ENCODE measurements at places on chromosomes 3 and 15.

DNA sequence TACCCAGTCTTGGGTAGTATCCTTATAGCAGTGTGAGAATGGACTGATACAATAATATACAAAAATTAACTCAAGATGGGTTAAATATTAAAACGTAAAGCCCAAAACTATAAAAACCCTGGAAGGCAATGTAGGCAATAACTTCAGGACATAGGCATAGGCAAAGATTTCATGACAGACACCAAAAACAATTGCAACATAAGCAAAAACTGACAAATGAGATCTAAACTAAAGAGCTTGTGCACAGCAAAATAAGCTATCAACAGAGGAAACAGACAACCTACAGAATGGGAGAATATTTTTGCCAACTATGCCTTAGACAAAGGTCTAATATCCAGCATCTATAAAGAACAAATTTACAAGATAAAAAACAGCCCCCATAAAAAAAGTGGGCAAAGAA is 204.8 kb upstream of the CCDC54 start:
- no peak for DNase-seq

DNA sequence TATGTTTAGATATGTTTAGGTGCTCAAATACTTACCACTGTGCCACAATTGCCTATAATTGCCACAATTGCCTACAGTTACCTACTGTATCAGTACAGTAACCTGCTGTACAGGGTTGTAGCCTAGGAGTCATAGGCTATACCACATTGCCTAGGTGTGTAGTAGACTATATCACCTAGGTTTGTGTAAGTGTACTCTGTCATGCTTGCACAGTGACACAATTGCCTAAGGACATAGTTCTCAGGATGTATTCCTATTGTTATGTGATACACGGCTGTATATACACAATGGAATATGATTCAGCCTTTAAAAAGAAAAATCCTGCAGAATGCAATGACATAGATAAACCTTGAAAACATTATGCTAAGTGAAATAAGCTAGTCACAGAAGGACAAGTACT is 264.8 kb downstream of the RAP2B start:
- DNase-seq, result no peak

DNA sequence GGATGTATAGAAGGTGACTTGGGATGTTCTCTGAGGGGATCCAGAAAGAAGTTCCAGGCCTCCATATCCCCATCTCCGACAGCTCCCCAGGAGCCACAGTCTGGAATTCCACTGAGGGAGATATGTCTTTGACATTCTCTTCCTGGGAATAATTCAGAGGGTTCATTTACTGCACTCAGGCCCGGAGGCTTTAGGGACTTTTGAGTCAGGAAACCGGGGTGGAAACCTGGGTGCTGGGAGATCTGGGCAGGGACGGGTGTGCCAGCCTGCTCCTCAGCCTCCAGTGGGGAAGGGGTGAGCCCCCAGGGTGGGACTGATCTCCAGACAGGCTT is 147.7 kb downstream of the SMAD6 start:
- no peak for DNase-seq

DNA sequence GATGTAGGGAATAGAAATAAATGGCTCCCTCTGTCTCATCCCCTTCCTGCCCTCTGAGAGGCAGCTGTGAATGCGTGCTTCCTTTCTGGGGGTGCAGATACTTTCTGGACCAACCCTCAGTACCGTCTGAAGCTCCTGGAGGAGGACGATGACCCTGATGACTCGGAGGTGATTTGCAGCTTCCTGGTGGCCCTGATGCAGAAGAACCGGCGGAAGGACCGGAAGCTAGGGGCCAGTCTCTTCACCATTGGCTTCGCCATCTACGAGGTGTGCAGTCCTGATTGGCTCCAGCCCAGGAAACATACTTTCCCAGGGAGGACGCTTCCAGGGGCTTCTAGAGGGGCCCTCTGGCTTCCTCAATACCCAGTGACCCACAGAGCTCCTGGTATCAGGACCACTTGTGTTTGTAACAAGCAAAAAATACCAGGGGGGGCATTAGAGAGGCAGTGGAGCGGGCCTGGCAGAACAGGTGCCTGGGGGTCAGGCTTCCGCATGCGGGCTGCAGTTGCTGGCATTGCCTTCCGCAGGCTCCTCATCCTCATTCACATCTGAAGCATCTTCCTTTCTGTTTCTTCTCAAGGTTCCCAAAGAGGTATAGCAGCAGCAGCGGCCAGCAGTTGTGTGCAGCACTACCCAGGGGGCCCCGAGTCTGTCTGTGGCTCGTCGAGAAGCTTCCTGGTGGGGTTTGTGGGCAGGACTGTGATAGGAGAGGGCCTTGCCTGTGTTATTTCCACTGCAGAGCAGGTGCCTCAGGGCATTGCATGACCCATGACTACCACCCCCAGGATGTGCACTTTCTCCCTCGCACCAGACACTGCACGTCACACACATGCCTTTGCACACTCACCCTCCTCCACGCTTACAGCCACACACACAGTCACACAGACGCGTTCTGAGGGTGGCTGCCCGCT is 42.5 kb downstream of the CAPN3 start:
- no peak for DNase-seq

- DNase-seq, result no peak
Observed at GRCh38 chr3:124557433-124558232, 172.6 kb upstream of the UMPS start.

DNA sequence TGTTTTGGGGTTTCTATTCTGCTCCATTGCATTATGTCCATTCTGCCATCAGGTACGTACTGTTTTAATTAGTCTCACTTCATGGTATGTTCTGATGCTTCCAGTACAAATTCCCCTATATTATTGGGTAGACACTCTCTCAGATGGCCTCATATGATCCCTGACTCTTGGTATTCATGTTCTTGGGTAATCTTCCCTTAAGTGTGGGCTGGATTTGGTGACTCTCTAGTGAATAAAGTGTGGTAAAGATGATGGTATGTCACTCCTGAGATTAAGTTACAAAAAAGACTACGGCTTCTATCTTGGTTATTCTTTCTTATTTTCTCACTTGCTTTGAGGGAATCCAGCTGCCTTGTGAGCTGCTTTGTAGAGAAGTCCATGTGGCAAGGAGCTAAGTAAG is 89.6 kb upstream of the TBC1D5 start:
- DNase-seq, result no peak

DNA sequence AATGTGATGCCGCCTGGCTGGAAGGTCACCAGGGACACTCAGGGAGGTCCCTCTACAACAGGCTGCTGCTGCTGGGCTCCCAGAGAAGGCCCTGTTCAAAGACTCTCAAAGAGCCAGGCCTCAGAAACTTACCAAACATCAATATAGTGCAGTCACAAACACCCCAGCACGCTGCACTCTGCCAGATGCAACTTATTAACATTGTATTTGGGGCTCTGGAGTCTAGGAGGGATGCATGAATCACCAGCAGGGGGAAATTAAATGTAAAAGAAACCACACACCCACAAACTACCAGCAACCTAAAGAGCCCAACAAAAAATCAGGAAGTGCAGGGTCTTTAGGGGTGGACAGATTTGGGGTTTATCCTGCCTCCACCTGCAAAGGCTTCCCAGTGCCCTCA is 74.6 kb upstream of the SPATA12 start:
- no peak for DNase-seq

GRCh38 chr15:70670680-70671079 is 92.7 kb downstream of the UACA start:
- DNase-seq, result no peak

DNA sequence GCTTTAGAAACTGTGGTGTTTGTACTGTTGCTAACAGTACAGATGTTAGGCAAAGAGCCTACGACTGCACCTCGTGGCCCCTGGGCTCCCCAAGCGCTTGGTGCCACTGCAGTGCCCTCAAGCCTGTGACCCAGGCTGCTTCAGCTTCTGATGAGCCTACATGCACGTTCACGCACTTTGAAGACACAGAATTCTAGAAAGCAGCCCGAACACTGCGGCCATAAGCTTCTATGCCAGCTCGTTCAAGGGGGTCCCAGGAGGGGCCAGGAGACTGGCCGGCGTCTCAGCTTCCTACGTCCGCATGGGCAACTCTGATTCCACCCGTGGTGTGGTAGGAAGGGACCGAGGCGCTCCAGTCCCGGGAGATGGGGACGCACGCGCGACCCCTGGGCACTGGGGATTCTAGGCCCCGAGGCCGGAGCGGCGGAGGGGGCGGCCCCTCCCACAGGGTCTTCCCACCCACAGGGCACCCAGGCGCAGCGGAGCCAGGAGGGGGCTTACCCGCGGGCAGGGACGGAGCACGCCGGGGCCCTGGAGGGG is 653 bp downstream of the MYO5C start:
- no peak for DNase-seq

DNA sequence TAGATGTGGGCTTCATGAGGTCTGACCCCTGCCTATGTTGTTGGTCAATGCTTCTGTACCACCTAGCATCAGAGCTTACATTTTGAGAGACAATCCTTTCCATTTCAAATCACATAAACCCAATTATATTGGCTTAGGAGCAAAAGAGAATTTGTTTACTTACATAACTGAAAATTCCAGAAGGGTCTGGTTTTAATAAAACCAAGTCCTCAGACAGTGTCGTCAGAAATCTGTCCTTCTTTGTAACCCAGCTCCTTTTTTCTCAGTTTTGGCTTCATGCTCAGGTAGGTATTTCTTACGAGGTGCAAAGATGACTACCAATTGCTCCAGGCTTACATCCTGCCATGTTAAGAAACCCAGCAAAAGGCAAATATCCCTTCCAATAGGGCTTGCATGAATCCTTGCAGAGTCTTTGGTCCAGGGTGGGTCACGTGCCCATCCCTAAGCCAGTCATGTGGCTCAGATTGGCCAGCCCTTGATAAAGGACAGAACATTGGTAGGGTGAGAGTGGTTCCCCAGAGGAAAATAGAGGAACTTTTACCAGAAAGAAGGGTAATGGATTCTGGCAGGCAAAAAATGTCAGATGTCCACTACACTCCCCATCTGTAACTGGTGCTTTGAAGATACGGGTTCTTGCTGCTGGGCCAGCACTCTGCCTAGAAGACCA is 50.2 kb upstream of the VILL start:
- no peak for DNase-seq

DNA sequence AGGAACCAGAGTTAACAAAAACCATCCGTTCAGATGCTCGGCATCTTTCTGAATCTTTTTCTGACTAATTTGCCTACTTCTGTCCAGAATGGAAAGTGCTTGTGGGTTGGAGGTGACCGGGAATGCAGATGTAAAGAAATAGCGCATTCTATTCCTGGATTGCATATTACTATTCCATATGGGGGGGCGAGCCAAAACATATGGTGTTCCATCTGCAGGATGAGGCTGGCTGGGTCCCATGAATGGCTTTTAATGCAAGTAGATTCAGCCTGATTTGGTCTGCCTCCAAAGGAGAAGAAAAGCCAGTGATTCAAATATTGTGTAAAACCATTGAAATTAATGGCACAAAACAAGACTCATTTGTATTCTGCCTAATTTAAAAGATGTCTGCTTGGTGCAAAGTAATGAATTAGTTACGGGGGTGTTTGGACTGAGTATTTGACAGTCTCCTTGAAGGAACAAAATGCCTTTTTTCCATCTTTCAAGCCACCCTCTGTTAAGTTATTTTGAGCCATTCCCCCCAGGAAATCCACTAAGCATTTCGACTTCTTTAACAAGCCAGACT is 99.0 kb downstream of the ST8SIA2 start:
- no peak for DNase-seq

DNA sequence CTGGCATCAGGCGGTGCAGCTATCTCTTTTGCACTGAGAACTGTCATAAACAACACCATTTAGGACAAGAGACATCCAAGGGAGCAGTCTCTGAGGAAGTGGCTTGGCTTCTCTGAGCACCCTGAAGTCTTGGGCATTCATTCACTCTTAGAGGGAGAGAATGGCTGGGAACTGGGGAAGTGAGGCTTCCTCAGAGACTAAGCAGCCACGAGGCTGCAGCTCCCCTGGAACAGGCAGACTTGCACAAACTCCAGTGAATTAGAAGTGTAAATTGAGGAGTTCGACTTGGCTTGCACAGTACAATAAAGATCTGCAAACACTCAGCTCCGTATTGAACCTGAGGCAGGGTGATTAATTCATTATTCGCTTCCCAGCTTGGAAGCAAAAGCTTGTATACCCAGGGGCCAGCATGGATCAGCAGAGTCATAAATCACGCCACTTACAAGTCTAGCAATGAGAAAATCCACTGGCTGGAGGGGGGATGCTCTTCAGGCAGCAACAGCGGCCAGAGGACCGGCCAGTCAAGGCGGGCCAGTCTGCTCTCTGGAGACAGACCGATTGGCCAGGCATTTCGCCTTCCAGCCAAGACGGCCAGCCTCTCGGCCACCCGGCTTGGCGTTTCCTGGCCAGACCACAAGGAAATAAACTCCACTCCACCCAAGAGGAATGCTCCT is 118.8 kb upstream of the ADPGK start:
- no peak for DNase-seq

- no peak for DNase-seq
Observed at GRCh38 chr3:167406876-167407492, 26.9 kb upstream of the ZBBX start.

DNA sequence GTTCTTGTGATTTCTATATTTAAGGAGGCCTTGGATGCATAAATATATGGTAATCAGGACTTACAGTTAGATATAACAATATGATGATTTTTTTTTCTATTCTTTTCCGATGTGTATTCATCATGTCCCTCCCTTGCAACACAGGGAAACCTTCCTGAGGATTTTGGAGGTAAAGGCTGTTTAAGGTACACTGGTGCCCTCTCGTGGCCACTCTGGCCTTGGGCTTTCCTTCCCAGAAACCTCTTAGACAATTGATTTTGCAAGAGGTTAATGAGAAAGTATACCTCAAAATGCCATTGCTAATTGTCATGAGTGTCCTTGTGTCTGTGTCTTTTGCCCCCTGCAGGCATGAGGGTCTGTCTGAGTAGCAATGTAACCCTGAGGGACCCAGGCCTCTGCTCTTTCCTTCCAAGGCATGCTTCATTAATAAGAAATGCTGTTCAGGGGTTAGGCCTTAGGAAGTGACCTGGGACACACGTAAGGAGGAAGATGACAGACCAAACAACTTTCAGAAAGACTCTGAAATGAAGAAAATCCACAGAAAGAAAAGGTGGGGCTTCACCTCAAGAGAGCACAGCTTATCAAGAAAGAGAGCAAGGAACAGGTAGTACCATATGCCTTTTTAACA is 70.3 kb upstream of the PPP2R3A start:
- peak; percentile 3 for DNase-seq

- no peak for DNase-seq
Observed at GRCh38 chr15:67775998-67776397, 49.3 kb upstream of the SKOR1 start.

DNA sequence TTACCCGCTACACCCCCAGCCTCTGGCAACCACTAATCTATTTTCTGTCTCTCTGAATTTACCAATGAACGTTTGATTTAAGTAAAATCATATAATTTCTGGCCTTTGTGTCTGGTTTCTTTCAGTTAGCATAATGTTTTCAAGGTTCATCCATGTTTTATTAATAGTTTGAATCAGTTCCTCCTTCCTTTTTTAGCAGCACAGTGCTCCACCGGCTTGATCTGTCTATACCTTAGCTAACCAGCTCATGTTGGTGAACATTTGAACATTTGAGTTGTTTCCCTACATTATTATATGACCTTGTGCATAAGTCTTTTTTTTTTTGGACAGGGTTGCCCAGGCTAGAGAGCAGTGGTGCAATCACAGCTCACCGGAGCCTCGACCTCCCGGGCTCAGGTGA is 33.3 kb downstream of the PDE8A start:
- no peak for DNase-seq

GRCh38 chr3:188171682-188172467 is 17.9 kb downstream of the LPP start:
- no peak for DNase-seq

- no peak for DNase-seq
Observed at GRCh38 chr3:120018299-120018698, 75.9 kb downstream of the GSK3B start.
